Spinal cord (tissue), 10 donors: ENCODE measurements at places on chromosomes 5 and 9. TPM values are rescaled to one million over a fixed set of nuclear protein-coding genes. Genes with fewer than 3 reads are reported as not detected.

- DNase-seq = no peak
Measured at GRCh38 chr5:110104060-110104725, 414.5 kb downstream of the MAN2A1 start.

DNA sequence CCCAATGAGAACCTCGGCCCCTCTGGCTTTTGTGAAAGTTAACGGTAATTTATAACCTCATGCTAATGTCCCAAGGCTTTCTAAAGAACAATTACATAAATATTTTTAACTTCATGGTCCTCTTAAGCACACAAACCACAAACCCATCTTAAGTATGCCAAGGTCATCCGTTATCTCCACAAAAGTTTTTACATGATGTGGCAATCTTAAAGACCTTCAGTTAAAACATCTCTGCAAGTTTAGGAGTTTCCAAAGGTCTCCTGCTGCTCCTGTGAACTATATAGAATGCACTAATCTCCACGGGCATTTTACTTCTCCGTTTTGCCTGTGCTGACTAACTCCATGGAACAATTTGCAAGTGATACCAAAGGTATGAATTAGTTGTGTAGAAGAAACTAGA is 228.2 kb downstream of the TLE1 start:
- no peak for DNase-seq

DNA sequence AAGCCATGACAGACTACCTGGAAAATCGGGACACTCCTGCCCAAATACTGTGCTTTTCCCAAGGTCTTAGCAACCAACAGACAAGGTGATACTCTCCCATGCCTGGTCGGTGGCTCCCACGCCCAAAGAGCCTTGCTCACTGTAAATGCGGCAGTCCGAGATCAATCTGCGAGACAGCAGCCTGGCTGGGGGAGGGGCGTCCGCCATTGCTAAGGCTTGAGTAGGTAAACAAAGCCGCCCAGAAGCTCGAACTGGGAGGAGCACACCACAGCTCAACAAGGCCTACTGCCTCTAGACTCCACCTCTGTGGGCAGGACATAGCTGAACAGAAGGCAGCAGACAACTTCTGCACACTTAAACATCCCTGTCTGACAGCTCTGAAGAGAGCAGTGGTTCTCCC is 272.1 kb upstream of the CCNG1 start:
- DNase-seq = no peak

GRCh38 chr9:106032978-106033377 is 338.6 kb downstream of the TMEM38B start:
- DNase-seq = no peak

DNA sequence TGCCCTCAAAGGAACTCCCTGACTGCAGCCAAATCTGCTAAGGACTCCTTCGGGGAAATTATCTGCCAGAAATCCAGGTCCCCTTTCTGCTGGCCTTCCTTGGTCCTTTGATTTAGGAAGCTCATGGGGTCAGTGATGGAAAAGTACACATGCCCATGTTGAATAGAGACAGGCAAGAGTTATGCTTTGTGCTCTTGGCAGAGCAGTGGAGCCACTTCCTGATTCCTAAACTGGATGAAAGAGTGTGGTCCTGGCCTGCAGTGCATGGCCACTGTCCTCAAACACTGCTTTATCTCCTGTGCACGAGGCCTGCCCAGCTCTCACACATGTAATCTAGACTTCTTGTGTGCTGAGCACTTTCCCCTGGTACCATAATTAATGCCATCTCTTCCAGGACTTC is 2.0 kb upstream of the EBF1 start:
- DNase-seq = no peak

DNA sequence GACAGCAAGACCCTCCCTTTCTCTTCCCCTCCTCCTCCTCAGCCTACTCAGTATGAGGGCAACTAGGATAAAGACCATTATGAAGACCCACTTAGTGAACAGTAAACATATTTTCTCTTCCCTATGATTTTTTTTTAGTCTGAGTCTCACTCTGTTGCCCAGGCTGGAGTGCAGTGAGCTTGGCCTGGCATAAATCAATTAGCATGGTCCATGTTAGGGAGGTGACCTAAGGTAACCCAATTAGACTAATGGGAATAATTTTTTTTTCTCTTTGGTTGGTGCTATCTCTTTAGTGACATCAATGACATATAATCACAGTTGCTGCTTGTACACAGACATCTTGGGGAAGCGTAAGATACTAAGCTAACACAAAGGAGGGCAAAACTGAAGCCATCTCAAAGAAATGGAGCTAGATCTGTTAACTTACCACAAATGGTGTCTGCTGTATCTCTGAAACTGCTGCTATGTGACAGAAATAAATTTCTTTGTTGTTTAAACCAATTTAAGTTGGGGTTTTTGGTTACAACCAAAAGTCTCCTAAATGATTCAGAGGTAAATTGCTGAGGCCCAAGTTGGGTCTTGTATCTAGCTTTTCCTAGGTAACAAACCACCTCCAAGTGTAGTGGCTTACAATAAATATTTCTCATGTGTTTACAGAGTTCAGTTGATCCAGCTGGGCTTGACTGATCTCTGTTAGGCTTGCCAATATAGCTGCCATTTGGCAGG is 13.3 kb downstream of the PKD2L2 start:
- no peak for DNase-seq

GRCh38 chr5:149636191-149636860 is 55.0 kb downstream of the ARHGEF37 start:
- no peak for DNase-seq

GRCh38 chr9:18261181-18261580 is 212.8 kb upstream of the ADAMTSL1 start:
- DNase-seq = no peak

DNA sequence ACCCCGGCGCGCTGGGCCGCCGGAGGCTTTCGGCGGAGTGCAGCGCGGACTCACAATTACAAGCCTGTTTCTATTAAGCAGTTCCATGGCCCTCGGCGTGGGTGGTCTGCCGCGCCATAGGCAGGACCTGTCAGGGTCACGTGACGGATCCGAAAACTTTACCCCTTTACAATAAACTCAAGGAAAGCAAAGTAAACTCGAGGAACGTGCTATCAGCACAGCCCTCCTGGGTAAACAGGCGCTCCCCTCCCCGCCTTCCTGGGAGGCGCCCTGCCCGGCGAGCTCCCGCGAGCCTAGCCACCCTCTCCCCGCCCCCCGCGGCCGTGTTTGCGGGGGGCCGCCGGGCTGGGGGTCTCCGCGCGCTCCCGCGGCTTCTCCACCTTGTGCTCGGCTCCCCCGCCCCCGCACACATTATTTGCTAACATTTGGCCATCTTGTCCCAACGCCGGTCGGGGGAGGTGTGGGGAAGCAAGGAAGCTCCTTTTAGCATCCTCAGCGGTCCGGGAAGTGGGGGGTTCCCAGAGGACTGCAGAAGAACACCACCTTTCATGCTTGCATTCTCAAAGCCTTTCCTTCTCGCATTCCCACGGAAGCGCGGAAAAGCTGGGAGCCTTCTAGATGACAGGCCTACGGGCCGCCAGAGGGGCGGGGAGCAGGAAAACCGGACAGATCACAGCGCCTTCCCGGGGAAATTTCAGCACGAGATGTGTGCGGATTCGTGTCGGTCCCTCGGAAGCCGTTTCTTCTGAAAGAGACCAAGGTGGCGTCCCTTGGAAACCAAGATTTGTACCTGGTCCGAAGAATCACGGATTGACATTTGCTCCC is at the start of gene PTCH1:
PTCH1 (minus strand) TSS at position 238 of the 825 bp plus-strand sequence.
- DNase-seq = no peak

DNA sequence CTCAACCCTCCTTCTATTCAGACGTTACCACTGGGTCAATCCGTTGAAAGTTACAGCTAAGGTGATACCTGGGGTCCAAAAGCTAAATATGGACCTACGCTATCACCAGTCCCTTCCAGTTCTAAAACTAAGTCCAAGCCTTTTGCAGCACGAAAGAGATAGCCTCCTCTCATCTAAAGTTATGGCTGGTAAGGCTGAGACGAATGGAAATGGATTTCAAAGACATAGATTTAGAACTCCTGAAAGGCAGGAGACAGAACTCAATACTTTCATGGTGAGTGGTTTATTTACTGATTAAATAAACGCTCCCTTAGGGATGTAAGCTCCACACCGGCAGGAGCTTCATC is 751 bp upstream of the RIC1 start:
- DNase-seq = no peak

GRCh38 chr5:125695996-125696655 is 727.1 kb upstream of the GRAMD2B start:
- no peak for DNase-seq

- no peak for DNase-seq
Measured at GRCh38 chr5:160492565-160492964, 70.9 kb downstream of the PTTG1 start.

DNA sequence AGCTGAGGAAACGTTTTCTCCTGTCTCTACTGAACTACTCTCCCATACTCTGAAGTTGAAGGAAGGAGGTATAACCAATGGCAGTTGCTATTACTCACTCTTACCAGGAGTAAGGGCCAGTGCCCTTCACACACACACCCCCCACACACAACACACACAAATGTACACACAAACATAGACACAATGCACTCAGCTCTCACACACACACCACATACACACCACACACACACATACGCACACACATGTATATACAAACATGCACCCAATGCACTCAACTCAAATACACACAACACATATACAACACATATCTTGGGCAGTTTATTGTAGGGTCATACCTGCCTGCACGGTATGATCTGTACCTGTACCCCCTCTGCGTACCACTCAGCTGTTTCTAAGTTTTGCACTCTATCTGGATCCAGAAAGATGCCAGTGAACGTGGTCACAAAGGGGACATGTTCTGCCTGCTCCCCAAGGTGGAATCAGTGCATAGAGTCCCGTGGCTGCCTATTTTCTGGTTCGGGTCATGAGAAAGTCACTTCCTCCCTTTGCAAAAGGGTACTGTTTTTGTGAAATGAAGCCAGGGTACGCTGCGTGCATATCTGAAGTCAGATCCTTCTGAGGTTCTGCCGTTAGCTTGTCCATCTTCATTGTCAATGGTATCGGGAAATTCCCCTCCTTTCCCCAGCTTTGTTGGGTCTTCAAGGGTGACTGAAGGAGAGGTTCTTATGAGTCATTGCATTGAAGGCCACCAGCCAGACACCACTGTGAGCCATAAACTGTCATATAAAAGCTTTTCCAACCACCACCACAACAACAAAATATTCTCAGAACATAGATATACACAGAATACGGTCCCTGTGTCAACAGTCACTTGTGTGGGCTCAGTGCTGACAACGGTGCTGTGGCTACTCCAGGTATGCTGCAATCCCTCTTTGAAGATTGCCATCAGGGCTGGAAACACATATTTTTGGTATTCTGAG is 131.9 kb downstream of the UGCG start:
- DNase-seq = no peak

- no peak for DNase-seq
Measured at GRCh38 chr9:130983970-130984369, 25.0 kb upstream of the LAMC3 start.

- DNase-seq = no peak
Measured at GRCh38 chr9:88173378-88173999, 35.2 kb upstream of the SPATA31C2 start.

DNA sequence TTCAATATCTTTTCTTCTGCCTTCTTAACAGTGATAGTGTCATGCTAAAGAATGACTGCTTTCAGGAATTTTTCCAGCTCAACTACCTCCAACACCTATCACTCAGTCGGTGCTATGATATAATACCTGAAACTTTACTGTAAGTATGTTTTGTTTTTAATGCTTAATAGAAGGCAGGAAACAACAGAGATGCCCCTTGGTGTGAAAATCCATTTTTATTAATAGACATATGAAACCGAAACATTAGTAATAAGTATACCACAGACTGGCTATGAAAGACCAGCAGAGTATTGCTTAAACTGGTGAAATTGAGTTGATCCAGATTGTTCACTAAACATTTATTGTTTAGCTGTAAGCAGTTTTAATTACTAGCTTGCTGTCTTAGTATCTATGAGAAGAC is 25.2 kb downstream of the SKP2 start:
- no peak for DNase-seq

- DNase-seq = no peak
Measured at GRCh38 chr5:89279391-89280036, 396.5 kb upstream of the MEF2C start.

DNA sequence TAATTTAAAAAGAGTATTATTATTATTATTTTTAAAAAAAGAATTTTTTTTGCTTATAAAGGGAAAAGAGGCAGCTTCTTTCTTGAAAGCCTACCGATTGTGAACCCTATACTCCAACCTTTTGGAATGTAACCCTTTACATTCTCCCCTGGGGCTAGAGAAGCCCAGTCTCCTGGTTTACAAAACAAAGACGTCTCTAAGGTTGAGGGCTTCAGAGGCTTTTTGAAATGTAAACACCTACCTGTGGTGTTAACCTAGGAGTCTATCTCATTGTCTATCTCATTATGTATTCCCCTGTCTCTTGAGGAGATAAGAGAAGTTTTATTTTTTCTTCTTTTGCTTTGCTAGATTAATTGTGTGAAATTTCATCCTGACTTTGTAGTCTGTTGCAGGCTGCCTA is 4.7 kb downstream of the TNFSF8 start:
- DNase-seq = no peak

- DNase-seq = peak; percentile 67
Measured at GRCh38 chr9:26744191-26744965, 148.2 kb downstream of the CAAP1 start.

- DNase-seq = no peak
Measured at GRCh38 chr5:136031711-136032110, 2.9 kb downstream of the TGFBI start.

DNA sequence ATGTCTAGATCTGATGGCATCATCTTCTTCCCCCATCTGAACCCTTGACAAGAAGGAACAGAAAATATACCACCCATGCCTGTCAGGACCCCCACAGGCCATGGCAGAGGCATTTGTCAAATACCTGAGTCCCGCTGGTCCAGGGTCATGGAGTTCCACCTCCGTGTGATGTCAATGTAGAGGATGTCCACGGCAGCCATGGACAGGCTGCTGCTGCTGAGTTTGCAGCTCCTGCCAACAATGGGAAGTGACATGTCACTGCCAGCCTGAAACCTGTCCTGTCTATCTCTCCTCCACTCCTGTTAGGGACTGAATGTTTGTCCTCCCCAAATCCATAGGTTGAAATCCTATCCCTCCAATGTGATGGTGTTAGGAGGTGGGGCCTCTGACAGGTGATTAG is 208.8 kb downstream of the DAB2IP start:
- DNase-seq = no peak

Gene SPINK5
- total RNA-seq = 0.10 TPM

Gene HTR1A
- total RNA-seq = 0.99 TPM

Gene TAF11L10
- not detected for total RNA-seq

Gene BHMT
- 0.89 TPM for total RNA-seq

Gene RGS7BP
- total RNA-seq = 5.4 TPM

Gene WDR31
- 3.4 TPM for total RNA-seq

Gene OBP2A
- total RNA-seq = not detected

Gene PRDM9
- not detected for total RNA-seq

Gene CTSV
- total RNA-seq = 11.7 TPM

Gene KCNV2
- total RNA-seq = not detected

Gene OLFML2A
- 66.0 TPM for total RNA-seq

Gene C9orf153
- 0.99 TPM for total RNA-seq

Gene PROB1
- 2.0 TPM for total RNA-seq

Gene PIP5K1B
- 16.0 TPM for total RNA-seq

Gene PFN3
- not detected for total RNA-seq

Gene STPG3
- total RNA-seq = not detected

Gene TAS2R1
- total RNA-seq = 0.69 TPM

Gene FGFR4
- total RNA-seq = 1.1 TPM
